ENCODE measurements at places on chromosomes 3 and 15. TPM values are rescaled to one million over a fixed set of nuclear protein-coding genes. Genes with fewer than 3 reads are reported as not detected.
A peak's percentile ranks its signal among the peaks of the same experiment; 100 is the strongest.

Gene ZKSCAN7
- 20.6 TPM for total RNA-seq

DNA sequence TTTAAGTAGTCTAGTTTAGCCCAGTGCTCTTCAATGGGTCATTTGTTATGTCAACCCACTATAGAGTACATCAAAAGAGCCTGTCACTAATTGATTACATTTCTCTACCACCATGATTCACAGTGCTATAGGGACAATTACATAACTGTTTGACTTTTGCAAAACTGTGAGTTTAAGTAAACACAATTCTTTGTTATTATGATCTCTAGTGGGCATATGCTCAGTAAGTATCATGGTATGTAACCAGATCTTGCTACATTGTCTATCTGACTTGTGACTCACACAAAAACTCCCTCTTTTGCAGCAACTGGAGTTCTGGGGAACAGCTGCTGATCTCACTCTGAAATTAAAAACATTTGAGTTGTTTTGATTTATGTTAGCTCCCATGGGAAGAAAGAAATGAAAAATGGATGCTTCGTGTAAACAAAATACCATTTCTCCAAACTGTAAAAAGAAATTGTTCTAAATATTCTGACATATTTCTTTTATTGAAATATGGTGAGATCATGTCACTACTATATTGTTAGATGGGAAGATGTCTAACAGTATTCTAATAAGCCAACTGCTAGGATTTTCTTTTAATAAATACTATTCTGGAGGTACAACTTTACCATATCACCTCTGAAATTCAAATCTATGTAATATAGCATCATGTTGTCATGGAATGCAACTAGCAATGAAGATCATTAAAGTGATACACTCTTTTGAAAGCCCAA lies 470.4 kb downstream of the ROBO1 start:
- no peak for DNase-seq
- peaks cover 5% of the 10 kb centered on the region for H3K4me1 ChIP-seq
- no peak overlapping the region for H3K4me3 ChIP-seq
- H3K27me3 ChIP-seq, result no peaks in the 10 kb centered on the region
- H3K27ac ChIP-seq, result peak overlapping the region; percentile 34
- H3K36me3 ChIP-seq, result no peaks in the 10 kb centered on the region

GRCh38 chr3:87461036-87461435 lies 184.7 kb upstream of the POU1F1 start:
- H3K27me3 ChIP-seq, result no peaks in the 10 kb centered on the region
- no peak for DNase-seq
- no peak overlapping the region for H3K27ac ChIP-seq

DNA sequence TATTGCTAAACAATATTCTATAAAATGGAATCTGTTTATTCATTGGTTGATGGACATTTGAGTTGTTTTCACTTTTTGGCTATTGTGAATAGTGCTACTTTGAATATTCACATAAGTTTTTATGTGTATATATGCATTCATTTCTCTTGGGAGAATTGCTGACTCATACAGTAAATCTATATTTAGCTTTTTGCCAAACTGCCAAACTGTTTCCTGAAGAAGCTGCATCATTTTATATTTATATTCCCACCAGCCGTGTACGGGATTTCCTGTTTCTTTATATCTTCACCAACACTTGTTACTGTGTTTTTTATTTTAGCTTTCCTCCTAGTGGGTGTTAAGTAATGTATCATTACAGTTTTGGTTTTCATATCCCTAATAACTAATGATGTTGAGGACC lies 12.5 kb upstream of the TCAIM start:
- H3K4me1 ChIP-seq, result no peaks in the 10 kb centered on the region
- no peak overlapping the region for H3K27ac ChIP-seq
- no peaks in the 10 kb centered on the region for H3K36me3 ChIP-seq
- no peak for DNase-seq
- H3K27me3 ChIP-seq, result no peaks in the 10 kb centered on the region
- no peak overlapping the region for H3K4me3 ChIP-seq
